AG08395 (cell line): ENCODE measurements at places on chromosomes 2 and 18.

DNA sequence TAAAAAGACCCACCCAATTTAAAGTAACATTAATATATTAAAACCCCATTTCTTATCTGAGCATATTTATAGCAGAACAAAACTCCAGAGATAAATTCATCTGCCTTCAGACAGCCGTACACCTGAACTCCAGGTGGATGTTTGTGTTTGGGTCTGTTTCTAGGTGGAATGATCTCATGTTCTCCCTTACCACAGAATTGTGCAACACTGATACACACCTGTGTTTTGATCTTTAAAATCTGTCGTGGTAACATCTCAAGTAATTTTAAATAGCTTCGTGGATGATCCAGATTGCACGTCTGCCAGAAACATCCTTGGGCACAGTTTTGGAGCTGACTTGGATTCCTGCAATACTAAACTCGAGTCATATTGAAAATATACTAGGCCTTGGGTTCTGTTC lies 207.5 kb upstream of the FOSL2 start:
- no peak for DNase-seq

DNA sequence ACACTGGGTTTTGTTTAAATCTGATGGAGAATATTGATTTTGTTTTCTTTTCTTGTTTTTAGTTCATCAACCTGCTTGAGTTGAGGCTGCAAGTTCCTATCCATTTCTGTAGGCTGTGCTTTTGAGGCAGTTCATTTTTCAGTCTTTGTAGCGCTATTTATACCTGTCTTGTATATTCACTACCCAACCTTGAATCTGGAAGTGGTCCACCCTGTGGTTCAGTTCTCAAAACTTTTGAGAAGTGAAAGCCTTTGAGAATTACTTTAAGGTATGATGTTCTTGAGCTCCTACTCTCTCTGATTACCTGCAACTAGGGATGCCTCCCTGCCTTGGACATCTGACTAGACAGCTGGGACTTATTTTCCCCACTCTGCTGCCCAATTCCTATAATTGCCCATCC lies 53.5 kb upstream of the KCNE4 start:
- DNase-seq: no peak

- no peak for DNase-seq
Observed at GRCh38 chr2:25825238-25825637, 53.0 kb downstream of the ASXL2 start.

DNA sequence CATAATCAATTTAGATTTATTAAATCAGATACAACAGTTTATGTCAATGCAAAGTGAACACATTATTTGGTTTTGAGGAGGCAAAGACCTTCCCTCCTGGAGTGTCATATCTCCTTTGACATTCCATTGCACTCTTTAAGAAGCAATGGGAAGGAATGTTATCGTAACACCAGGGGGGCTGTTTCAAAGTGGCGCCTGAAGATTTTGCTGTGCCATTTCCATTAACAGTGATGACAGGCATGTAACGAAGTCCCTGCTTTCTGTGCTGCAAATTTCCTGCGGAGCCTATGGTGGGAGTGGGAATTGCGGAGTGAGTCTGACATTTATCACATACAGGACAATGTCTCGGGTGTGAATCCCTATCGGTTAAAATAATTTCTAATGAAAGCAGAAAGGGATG lies 499.6 kb upstream of the RAB6C start:
- DNase-seq: no peak
